ENCODE measurements at places on chromosomes 1 and 21. TPM values are rescaled to one million over a fixed set of nuclear protein-coding genes. Genes with fewer than 3 reads are reported as not detected.

GRCh38 chr1:178048426-178048825 is 45.5 kb upstream of the RASAL2 start:
- DNase-seq = no peak

DNA sequence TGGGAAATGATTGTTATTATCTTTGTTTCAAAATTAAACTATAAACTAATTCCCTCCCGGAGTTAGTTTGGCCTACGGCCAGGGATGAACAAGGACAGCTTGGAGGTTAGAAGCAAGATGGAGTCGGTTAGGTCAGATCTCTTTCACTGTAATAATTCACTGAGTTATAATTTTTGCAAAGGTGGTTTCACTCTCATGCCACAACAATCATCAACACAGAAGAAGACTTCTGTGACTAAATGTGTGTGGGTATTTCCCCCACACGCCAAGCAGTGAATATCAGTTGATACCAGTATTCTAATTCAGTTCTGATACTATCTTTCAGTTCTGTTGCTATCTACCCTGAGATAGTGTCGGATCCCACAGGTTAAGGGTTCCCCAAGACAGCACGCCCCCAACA is 215.1 kb downstream of the S1PR1 start:
- no peak for DNase-seq

The COL24A1 gene
- total RNA-seq = 0.77 TPM

- DNase-seq = no peak
Observed at GRCh38 chr1:164787834-164788231, 228.8 kb downstream of the PBX1 start.

The COL11A1 gene
- total RNA-seq = 28.3 TPM

DNA sequence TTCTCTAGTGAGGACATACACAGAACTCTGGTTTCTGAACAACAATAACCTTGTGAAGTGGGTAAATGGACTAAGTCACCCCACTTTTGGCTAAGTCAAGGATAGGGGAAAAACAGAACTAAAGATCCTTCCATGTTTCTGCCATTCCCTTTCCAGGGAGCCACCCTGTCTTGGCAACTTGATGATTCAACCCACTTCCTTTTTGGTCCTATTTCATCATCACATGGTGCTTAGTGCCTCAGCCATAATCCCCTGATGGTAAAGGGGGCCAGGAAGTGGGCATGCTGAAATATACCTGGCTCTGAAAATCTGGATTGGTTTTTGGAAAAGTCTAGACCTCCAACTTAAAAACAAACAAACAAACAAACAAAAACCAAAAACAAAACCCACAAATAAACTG is 206.4 kb upstream of the FOXD3 start:
- DNase-seq = no peak

All from H1 (cell line).